CD4-positive, alpha-beta T cell treated with Interleukin-12 subunit alpha and Interleukin-12 subunit beta, for 1 hour (primary cell): ENCODE measurements at places on chromosomes 1 and 21.
A peak's percentile ranks its signal among the peaks of the same experiment; 100 is the strongest.

GRCh38 chr1:12166834-12167492 lies at the start of gene TNFRSF1B:
TNFRSF1B (plus strand) TSS chr1:12166991; CDS start chr1:12167092, 101 bp downstream.
- DNase-seq = peak; percentile 80

DNA sequence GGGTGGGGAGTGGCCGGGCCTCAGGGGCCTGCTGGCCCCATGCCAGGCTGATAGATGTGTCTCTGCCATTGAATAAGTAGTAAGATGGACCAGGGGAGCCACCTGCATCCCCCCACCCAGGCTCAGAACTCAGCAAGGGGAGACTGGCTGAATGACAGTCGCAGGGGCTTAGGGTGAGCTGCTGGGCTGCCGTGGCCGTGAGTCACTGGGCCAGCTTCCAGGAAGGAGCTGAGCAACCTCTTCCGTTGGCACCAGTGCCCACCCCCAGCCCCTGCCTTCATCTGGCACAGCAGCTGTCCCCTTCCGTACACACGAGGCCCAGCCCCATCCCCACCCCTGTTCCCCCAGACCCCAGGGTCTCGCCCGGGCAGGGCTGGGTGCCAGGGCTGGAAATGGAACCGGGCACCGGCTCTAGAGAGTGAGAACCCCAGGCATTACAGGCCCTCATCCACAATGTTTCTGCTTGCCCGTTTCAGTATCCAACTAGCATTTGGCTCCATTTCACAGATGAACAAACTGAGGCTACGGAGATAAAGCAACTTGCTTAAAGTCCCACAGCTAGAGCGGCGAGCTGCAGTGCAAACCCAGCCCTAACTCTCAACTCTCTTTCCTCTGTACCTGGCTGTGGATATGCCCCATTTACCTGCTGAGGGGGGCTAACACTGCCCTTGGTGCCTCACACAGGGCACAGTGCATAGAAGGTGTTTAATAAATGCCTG lies 10.2 kb downstream of the WNT4 start:
- no peak for DNase-seq

DNA sequence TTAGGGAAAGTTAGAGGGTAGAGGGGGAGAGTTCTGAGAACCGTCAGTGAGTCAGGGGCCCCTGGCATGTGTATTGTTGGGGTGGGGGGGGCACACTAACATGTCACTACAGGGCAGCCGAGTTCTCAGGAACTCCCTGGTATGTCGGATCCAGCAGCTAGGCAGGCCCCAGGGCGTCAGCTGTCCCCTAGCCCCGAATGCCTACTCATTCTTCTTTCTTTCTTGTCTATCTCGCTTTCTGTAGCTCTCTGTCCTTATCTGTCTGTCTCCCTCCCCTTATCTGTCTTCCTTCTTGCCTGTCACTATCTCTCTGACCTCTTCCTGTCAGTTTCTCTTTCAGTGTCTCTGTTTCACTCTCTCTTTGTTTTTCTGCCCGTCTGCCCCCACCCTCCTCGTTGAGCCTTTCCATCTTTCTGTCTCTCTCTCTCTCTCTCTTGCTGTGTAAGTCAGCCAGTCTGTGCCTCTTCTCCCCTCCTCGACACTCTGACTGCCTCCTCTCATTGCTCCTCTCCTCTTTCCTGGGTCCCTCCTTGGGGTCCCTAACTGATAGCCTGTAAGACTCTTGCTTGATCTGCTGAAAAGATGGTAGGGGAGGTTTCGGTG lies 2.4 kb downstream of the NTRK1 start:
- no peak for DNase-seq

- no peak for DNase-seq
Measured at GRCh38 chr1:209783386-209783785, 973 bp downstream of the C1orf74 start.
